ENCODE measurements at places on chromosomes 4 and X.

DNA sequence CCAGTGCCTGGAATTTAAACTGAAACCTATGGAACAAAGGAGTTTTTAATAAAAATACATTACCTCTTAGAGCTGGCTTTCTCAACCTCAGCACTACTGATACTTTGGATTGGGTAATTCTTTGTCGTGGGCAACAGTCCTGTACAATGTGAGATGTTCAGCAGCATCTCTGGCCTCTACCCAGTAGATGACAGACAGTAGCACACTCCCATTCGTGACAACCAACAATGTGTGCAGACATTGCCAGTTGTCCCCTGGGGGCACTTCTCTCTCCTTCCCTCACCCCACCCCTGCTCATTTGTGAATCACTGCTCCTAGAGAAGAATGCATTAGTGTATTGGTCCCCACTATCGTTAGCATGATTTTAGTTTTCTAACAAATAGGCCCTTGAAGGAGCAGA is 16.2 kb downstream of the GPAT3 start:
- DNase-seq: no peak

DNA sequence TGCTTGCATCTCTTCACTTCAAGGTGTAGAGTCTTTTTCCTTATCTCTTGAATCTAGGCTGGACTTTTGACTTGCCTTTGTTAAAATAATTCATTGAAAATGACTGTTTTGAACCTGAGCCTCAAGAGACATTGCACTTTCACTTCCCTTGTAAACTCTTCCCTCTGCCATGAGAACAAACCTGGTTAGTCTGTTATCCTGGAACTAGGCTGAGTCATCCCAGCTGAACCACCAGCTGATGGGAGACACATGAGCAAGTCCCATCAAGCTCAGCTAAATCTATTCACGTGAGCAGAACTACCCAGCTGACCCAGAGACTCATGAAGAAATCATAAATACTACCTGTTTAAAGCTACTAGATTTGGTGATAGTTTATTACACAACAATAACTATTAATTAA is 202.3 kb upstream of the CENPE start:
- DNase-seq: no peak

- no peak for DNase-seq
These were observed 51.4 kb downstream of the OTC start for GRCh38 chrX:38403834-38404233.

GRCh38 chrX:133660281-133660680 is 245.0 kb upstream of the GPC4 start:
- peak; percentile 86 for DNase-seq

GRCh38 chr4:94534401-94535312 is 82.9 kb downstream of the PDLIM5 start:
- DNase-seq: peak; percentile 66

GRCh38 chr4:111450867-111451266 is 694.4 kb upstream of the FAM241A start:
- DNase-seq: no peak

- DNase-seq: peak; percentile 37
These were observed 957 bp downstream of the TIMM17B start for GRCh38 chrX:48896611-48897011.

GRCh38 chr4:67320645-67321044 is 224.7 kb downstream of the CENPC start:
- no peak for DNase-seq

DNA sequence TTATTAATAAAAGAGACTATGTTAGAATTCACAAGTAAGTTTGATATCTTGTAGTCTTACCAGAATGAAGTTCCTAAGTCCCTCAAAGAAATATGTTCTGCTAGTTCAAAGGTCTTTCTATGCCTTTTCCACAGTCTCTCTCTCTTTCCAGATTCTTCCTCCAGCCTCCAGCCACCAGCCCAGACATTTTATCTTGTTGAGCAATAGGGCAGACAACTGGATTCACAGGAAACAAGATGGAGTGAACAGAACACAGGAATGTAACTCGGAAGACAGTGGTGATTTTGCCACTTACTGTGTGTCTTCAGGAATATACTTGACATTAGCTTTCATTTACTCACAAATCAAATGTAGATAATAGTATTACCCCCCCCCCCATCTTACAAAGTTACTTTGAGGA is 17.1 kb upstream of the CPEB2 start:
- DNase-seq: no peak

- DNase-seq: no peak
These were observed 131.2 kb downstream of the GLRA3 start for GRCh38 chr4:174697896-174698295.

- no peak for DNase-seq
These were observed 61.8 kb downstream of the ZNF732 start for GRCh38 chr4:243426-243825.

GRCh38 chr4:2472187-2472586 is 3.3 kb downstream of the RNF4 start:
- DNase-seq: no peak

DNA sequence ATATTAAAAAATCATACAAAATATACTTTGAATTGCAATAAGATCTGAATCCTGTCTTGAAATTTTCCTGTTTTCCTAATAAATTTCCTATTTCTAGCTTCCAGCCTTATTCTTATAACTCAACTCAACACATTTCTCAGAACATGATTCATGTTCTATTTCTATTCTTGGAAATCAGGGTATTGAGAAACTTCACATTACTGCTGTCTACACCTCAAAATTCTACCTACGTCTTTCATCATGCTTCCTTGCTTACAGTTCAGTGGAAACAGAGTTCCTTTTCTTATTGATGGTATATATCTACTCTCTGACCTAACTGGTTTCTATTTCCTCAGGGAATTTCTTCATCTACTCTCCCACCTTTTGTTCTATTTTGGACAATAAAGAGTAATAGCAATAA is 2139.0 kb downstream of the ARAP2 start:
- no peak for DNase-seq

DNA sequence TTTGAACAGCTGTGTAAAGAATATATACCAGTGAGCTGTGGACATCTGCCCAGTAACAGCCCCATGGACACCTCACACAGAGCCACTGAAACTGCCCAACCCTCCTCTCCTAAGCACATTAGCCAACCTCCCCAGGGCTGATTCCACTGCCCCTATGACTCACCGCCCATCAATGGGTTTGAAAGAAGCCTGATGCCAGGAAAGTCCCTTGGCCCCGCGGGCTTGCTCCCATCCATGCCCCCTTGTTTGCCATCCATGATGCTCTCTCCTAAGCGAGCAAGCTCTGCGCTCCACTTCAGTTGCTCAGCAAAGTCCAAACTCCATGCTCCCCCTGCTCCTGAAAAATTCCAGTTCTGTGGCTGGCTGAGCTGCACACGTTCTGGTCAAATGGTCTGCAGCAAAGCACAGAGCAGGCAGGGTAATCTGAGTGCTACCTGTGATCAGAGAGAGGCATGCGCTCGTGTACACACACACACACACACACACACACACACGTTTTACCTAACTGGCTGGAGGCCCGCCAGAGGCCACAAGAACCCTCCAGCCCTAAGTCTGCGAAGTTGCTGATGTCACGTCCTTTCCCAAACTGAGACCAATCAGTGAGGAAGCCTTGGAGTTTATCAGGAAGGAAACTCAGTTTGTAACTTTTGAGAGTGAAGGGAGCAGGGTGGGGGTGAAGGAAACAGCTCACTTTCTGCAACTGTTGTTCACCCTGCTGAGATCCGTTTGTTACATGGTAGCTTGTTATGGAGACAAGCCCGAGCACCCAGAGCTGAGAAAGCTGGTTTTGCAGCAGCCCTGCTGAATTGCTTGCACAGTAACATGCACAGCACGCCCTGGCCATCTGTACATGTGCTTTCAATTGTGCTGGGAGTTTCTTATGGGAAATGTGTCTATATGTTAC is at the start of gene ASB9:
Gene ASB9 (minus strand): TSS at position 466 of the 904 bp plus-strand sequence. CDS start 209 bp downstream, at position 257.
- peak; percentile 2 for DNase-seq

DNA sequence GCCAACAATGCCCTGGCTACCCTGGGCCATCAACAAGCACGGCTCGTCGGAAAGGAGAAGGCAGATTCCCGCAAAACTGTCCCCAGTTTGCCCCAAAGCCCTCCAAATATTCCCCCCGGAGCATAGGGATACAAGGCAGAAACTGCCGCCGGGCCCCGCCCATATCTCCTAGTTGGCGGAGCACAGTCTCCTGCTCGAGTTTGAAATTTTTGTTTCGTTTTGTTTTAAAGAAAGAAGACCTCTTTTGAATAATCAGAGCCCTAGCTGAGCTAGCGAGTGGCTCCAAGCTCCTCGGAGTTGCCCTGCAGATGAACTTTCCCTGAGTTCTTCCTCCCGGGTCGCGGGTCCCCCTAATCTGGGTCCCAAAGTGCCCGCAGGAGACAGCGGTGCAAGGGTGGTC is 138.1 kb upstream of the ZIC3 start:
- DNase-seq: peak; percentile 5

DNA sequence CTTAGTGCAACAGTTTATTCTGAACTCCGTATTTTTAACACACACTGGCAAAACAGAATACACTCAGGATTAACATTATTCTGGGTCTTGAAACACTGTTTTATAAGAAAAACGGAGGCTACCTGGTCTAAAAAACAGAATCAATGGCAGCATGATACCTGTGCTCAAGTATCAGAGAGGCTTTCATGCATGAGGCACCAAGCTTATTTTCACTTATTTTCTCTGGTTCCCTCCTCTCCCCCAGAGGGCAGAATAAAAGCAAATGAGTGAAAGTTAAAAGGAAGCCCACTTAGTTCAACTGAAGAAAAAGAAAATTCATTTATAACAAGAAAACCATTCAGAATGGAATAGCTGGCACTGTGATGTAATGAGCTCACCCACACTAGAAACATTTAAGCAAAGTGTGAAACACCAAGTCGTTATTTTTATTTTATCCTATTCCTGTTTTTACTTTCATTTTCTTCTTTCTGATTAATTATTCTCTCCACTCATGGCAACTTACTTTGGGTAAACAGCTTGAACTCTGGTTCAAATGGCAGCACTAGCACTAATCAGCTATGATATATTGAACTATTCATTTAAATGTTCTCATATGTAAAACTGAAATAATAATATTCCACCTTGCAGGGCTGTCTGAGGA is 211.8 kb downstream of the PPP3CA start:
- no peak for DNase-seq

DNA sequence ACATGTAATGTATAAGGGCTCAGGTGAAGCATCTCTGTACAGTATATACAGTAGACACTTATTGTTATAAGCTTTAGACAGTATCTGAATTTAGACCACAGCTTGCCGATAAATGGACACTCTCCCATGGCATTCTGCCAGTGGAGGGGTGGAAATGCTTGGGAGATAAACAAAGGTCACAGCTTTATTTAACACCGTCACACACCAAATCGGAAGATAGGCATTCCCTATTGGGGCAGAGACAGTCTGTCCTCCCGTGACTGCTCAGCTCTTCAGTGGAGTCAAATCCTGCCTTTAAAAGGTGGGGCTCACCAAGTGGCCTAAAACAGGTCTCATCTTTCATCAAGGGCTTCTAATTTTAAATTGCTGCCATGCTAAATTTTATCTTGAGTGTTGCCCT is 178.8 kb downstream of the CAMK2D start:
- DNase-seq: no peak

DNA sequence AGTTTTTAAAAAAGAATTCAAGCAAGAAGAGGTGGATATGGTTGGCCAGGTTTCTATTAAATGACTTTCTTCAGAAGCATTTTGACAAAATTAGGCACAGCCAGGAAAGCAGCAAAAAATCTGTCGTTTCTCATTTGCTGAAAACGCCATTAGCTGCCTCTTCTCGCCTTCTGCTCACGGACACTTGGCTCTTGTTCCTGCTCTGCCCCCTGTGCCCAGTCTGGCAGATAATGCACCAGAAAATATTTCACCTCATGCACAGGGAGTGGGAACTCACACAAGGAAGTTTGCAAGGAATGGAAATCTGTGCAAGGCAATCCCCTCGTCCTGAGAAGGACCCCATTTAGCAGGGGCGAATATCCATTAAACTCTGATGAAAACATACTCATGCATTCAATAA is 260.0 kb downstream of the PACRGL start:
- no peak for DNase-seq

GRCh38 chr4:175418516-175418915 is 393.5 kb downstream of the GPM6A start:
- no peak for DNase-seq

GRCh38 chr4:109979920-109980717 is 67.4 kb downstream of the EGF start:
- DNase-seq: no peak

All from inflammatory macrophage (primary cell).